ENCODE measurements at places on chromosomes 1 and 21.
A peak's percentile ranks its signal among the peaks of the same experiment; 100 is the strongest.

DNA sequence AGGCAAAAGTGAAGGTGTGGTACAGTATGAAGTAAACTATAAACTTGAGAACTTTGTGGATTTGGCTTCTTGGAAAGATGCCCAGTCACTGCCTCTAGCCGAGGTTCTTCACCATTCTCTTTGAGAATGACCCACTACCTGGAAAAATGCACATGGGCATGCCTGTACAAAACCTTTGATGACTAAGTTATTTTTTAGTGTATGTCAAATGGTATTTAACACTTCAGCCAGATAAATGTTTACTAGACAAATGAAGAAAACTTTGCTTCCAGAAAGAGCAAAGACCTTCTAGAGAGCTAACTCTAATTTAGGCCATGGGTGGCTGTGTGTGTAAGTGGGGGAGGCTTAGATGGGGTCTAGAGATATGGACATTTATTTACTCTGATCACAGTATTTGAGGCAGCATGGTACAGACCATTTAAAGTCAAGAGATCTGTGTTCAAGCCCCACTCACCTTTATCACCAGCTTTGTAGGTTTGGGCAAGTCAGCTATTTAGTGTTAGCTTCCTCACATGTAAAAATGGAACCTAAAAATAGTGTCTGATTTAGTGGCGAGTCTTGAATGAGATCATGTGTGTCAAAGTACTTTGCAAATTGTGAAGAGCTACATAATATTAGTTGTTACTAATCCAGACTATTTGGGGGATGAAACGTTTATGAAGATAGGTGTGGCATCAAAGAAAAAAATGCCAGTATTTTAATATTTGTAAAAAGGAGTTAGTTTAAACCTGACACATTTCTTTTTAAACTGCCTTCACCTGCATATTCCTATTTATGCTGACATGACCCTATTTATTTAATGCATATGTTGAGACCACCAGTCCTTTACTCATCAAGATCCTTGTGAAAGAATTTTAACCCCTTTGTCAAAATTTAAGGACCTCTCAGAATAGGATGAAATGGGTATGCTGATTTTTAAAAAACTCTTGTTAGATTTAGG, 20.2 kb downstream of the NFYC start:
- peak overlapping the region; percentile 96 for H3K27ac ChIP-seq
- H3K4me3 ChIP-seq, result peak overlapping the region; percentile 100
- no peaks in the 10 kb centered on the region for H3K36me3 ChIP-seq
- H3K4me1 ChIP-seq, result peaks cover 67% of the 10 kb centered on the region

GRCh38 chr1:31371121-31371959, 1.5 kb downstream of the FABP3 start:
- no peak overlapping the region for H3K27ac ChIP-seq
- no peak for DNase-seq
- H3K27me3 ChIP-seq, result peaks cover 2% of the 10 kb centered on the region
- H3K36me3 ChIP-seq, result no peaks in the 10 kb centered on the region

- H3K4me1 ChIP-seq, result no peaks in the 10 kb centered on the region
- no peak overlapping the region for H3K27ac ChIP-seq
- DNase-seq, result no peak
- no peaks in the 10 kb centered on the region for H3K36me3 ChIP-seq
- no peaks in the 10 kb centered on the region for H3K27me3 ChIP-seq
- H3K4me3 ChIP-seq, result no peak overlapping the region
Observed at GRCh38 chr1:196152975-196153374, 455.3 kb downstream of the KCNT2 start.

- H3K4me3 ChIP-seq, result no peak overlapping the region
- H3K4me1 ChIP-seq, result no peaks in the 10 kb centered on the region
- no peak overlapping the region for H3K27ac ChIP-seq
- DNase-seq, result no peak
- H3K36me3 ChIP-seq, result peaks cover 4% of the 10 kb centered on the region
Observed at GRCh38 chr1:202014915-202015661, 4.7 kb downstream of the ELF3 start.

- no peak overlapping the region for H3K4me3 ChIP-seq
- H3K4me1 ChIP-seq, result no peaks in the 10 kb centered on the region
- no peaks in the 10 kb centered on the region for H3K36me3 ChIP-seq
- no peak overlapping the region for H3K27ac ChIP-seq
- no peak for DNase-seq
- H3K27me3 ChIP-seq, result no peaks in the 10 kb centered on the region
Observed at GRCh38 chr1:196527919-196528318, 80.3 kb downstream of the KCNT2 start.

DNA sequence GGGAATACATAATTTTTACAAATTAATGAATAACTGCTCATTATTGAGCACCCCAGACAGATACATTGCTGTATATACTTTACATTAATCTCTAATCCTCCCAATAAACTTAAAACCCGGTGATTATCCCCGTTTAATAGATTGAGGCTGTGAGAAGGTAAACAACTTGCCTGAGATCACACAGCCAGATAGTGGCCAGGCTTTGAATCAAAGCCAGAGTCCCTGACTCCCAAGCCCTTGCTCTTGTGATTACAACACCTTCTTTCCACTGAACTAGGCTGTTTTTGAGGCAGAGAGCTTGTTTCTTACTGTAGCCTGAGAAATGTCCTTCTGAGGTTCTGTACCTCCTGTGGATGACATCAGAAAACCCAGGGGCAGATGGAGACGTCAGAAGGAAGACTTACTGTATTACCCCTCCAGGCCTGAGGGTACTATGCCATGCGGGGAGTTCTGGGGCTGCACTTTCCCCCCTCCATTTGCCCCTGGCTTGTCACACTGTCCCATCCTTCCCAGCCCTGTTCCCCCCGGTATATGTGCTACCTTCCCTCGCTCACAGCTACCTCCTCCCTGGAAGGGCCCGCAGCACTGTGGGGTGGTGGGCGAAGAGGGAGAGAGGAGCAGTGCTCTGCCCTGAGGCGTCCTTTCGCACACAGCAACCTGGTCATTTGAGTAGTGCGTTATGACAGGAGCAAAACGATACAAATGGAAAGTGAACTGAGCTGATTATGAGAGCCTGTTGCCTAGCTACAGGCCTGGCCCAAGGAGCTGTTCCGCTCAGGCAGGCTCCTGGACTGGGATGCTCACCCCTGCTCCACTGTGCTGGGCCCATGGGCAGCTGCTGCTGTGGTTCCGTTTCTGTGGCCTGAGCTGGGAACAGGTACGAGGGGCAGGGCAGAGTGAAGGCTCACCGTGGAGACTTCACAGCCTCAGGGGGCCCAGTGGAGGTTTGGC, 4.6 kb downstream of the KCNC4 start:
- H3K27ac ChIP-seq, result no peak overlapping the region
- peaks cover 10% of the 10 kb centered on the region for H3K27me3 ChIP-seq
- no peaks in the 10 kb centered on the region for H3K36me3 ChIP-seq
- H3K4me3 ChIP-seq, result no peak overlapping the region

DNA sequence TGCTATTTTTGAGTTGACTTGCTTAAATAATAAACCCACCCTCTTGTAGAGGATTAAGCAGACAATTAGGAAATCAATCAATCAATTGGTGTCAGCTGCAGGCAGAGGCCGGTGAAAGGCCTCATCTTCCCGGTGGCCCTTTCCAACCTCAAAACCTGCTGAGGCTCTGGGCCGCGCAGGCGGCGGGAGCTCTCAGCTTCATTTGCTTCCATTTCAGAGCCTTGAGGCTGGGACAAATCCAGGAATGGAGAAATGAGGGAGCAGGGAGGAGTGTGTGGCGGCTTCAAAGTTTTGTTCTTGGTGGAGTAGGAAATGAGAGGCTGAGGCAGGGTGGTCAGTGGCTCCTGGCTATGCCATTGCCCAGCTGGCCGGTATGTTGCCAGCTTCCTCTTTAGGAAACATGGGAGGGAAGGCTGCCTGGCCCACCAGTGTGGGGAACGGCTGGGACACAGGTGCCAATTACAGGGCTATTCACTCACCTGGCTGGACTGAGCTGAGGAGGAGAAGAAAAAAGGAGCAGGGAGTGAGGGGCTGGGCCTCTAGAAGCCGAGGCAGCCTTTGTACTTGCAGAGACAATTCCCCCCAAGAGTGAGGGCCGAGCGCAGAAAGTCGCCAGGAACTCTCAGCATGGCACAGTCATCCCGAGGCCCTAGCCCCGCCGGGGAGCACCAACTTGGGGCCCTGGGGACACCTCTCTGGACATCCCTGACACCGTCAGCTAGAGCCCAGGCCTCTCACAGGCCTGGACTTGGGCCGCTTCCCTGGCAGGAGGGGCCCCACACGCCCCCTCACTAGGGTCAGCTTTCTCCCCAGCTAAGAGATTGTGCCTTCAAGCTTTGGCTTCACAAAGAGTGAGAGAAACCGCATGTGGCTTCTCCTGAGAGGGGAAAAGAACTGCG, 4.4 kb downstream of the POU3F1 start:
- peaks cover 14% of the 10 kb centered on the region for H3K4me1 ChIP-seq
- H3K4me3 ChIP-seq, result no peak overlapping the region
- DNase-seq, result no peak
- H3K36me3 ChIP-seq, result no peaks in the 10 kb centered on the region
- no peak overlapping the region for H3K27ac ChIP-seq
- peaks cover 32% of the 10 kb centered on the region for H3K27me3 ChIP-seq

DNA sequence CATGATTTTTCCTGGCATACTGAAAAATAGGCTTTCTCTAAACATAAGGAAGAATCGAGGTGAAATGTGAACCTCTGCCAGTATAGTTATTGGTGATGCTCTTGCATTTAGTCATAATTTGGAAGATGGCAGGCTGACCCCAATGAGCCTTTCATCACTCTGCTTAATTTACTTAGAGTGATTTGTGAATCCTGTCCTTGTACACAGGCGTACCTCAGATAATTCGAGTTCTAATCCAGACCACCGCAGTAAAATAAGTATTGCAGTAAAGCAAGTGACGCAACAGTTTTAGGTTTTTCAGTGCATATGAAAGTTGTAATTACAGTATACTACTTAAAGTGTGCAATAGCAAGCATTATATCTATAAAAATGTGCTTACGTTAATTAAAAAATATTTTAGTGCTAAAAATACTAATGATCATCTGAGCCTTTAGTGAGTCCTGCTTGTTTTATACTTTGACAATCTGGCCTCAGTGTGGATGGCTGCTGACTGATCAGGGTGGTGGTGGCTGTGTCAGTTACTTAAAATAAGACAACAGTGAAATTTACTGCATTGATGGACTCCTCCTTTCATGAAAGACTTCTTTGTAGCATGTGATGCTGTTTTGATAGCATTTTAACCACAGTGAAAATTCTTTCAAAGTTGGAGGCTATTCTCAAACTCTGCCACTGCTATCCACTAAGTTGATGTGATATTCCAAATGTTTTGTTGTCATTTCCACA, 1.7 kb downstream of the PKNOX1 start:
- H3K4me1 ChIP-seq, result peaks cover 35% of the 10 kb centered on the region
- peaks cover 2% of the 10 kb centered on the region for H3K27me3 ChIP-seq
- peak overlapping the region; percentile 91 for H3K4me3 ChIP-seq
- H3K27ac ChIP-seq, result peak overlapping the region; percentile 92
- H3K36me3 ChIP-seq, result peaks cover 4% of the 10 kb centered on the region

GRCh38 chr21:45289134-45289533, 1.4 kb upstream of the POFUT2 start:
- peak overlapping the region; percentile 64 for H3K4me3 ChIP-seq
- H3K4me1 ChIP-seq, result peaks cover 20% of the 10 kb centered on the region
- no peak for DNase-seq
- H3K36me3 ChIP-seq, result peaks cover 9% of the 10 kb centered on the region

GRCh38 chr1:84267476-84267875, 34.0 kb upstream of the SAMD13 start:
- no peak for DNase-seq
- H3K27ac ChIP-seq, result no peak overlapping the region
- peaks cover 6% of the 10 kb centered on the region for H3K27me3 ChIP-seq
- H3K4me1 ChIP-seq, result peaks cover 20% of the 10 kb centered on the region

DNA sequence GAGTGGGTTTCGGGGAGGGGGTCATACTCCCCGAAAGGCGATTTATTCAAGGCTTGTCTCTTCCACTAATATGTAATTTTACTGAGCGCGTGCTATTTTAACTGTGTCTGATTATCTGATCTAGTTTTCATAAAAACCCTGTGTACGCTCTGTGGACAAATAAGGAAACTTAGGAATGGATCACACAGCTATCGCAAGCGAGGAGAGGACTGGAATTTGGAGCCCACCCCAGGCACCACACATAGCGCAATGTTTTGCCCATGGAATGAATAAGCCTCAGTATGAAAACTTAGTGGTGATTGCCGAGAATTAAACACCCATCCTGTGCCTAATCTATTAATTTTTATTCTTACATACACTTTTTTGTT, 9.8 kb upstream of the RAB42 start:
- peak overlapping the region; percentile 94 for H3K4me3 ChIP-seq
- H3K36me3 ChIP-seq, result peaks cover 10% of the 10 kb centered on the region
- H3K4me1 ChIP-seq, result peaks cover 37% of the 10 kb centered on the region
- peak overlapping the region; percentile 88 for H3K27ac ChIP-seq
- H3K27me3 ChIP-seq, result peaks cover 6% of the 10 kb centered on the region
- DNase-seq, result no peak

DNA sequence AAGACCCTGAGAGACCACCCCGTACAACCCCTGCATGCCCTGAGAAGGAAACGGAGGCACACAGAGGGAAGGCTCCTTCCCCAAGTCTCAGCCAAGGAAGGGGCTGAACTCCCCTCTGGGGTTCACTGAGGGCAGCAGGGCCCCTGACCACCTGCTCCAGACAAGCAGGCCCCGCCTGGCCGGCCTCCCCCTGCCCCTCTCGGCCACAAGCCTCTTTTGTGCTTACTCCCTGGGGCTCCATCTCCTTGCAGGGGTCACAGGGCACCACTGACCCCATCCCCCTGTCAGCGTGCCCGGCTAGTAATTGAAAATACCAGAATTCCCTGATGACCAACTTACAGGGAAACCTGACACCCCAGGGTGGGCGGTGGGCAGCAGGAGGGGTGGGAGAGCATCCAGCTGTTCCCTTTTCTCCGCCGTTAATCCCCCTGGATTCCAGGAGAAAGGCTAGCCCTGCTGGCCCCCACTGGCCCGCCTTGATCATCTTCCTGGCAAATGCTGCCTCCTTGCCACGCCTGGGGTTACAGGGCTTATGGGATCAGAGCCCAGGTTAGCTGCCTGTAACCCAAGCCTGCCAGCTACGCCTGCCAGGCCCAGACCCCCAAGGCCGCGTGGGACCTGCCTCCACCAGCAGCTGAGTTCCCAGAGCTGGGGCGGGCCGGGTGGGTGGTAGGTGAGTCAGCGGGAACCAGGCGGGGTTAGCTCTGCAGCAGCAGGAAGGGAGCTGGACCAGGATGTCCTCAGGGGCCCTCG, 96.1 kb downstream of the LACTBL1 start:
- no peaks in the 10 kb centered on the region for H3K4me1 ChIP-seq
- no peak for DNase-seq
- no peak overlapping the region for H3K4me3 ChIP-seq
- H3K36me3 ChIP-seq, result peaks cover 4% of the 10 kb centered on the region
